ENCODE measurements at places on chromosomes 1 and 21.

- DNase-seq: no peak
These were observed 9.1 kb upstream of the PADI2 start for GRCh38 chr1:17128361-17128760.

- no peak for DNase-seq
These were observed 8.6 kb upstream of the LHX4 start for GRCh38 chr1:180221462-180221861.

DNA sequence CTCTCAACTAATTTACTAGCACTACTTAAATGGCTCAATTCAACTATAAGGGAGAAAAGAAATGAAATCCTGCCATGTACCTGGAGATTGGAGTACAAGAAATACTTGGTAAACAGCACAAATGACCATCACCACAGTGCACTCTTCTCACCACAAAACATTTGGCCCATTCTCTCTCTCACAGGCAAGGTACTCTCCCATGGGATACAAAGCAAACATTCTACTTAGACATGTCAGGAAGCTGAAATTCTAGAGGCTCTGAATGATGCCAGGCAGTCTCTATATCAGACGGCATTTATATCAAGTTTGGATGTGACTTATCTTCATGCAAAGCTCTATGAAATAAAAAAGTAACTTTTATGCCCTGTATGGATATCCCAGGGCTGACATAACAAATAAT lies 72.5 kb downstream of the DPT start:
- DNase-seq: no peak

GRCh38 chr1:211698161-211699026 lies 23.0 kb upstream of the NEK2 start:
- DNase-seq: peak; percentile 85

DNA sequence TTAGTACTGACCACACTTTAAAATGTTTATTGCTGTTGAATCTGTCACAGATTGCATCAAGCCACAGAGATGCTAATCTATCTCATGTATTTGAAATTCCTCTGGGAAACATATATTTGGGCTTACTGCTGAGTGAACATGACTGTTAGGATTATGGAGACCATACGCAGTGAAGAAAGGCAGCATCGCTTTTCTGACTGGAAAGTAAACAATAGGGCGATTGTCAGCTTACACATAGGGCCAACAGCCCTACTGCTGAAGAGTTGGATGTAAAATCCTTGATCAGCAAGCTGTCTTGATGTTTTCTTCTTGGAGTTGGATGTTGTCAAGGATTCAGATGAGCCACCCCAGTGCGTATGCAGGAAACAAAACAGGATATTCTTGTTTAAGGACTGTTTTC lies 368.7 kb upstream of the ADGRL2 start:
- DNase-seq: no peak

DNA sequence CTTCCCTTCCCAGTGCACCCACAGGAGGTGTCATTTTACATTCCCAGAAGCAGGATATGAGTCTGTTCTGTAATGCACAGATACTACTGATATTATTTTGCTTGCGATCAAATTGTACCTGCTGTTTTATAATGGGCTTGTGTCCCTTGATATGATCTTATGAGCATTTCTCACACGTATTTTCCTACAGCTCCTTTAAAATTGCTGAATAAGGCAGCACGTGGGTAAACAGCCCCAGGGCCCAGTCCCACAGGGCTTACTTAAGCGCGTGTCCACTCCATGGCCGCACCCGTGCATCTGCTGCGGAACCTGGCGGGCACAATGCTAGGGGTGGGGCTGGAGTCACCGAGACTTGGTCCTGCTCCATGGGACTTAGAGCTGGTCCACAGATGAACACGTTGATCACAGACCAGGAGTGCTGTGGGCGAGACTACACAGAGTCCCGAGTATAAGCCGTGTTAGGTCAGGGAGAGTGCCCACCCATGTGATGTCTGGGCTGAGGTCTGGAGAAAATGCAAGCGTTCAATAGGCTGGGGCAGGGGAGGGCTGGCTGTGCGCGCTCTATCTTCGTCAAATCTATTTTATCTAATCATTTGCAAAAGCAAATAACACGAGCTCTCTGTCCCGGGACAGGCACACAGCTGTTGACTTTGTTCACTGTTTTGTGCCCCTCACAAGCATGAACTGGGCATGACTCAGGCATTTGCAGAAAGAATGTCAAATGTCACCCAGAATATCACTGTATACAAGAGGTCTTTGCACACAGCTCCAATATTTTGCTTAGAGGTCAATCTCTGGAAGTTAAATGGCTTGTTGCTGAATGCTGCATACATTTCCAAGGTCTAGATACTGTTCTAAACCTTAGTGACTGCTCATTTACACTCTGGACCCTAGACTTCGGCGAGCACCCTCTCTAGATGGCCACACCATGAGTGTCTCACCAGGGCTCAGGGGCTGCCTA lies 119.3 kb downstream of the CRYAA start:
- no peak for DNase-seq

GRCh38 chr1:25858494-25858893 lies 763 bp downstream of the AUNIP start:
- DNase-seq: no peak
